ENCODE measurements at places on chromosomes 7 and 10. TPM values are rescaled to one million over a fixed set of nuclear protein-coding genes. Genes with fewer than 3 reads are reported as not detected.

GRM3 gene
- polyA plus RNA-seq, result 0.05 TPM

PTCD1 gene
- 3.0 TPM for polyA plus RNA-seq

PRSS37 gene
- not detected for polyA plus RNA-seq

RAPGEF5 gene
- polyA plus RNA-seq, result 8.7 TPM

GPR15LG gene
- not detected for polyA plus RNA-seq

UCN3 gene
- polyA plus RNA-seq, result not detected

HOXA10 gene
- polyA plus RNA-seq, result not detected

ATOH7 gene
- 0.05 TPM for polyA plus RNA-seq

ASB10 gene
- 14.3 TPM for polyA plus RNA-seq

MYL10 gene
- polyA plus RNA-seq, result not detected

C10orf62 gene
- polyA plus RNA-seq, result 0.20 TPM

LRRC4 gene
- polyA plus RNA-seq, result 4.4 TPM

PNLIPRP2 gene
- polyA plus RNA-seq, result not detected

SNCG gene
- polyA plus RNA-seq, result 30.2 TPM

ZNF775 gene
- 4.5 TPM for polyA plus RNA-seq

THSD7A gene
- 0.34 TPM for polyA plus RNA-seq

NPY gene
- polyA plus RNA-seq, result 1.9 TPM

SPAM1 gene
- polyA plus RNA-seq, result not detected

LIPN gene
- not detected for polyA plus RNA-seq

NKX2-3 gene
- not detected for polyA plus RNA-seq

ZDHHC16 gene
- 23.4 TPM for polyA plus RNA-seq

GPR26 gene
- polyA plus RNA-seq, result not detected

GRID2IP gene
- 0.05 TPM for polyA plus RNA-seq

GNG11 gene
- 43.8 TPM for polyA plus RNA-seq

FGFBP3 gene
- polyA plus RNA-seq, result 0.45 TPM

COL1A2 gene
- polyA plus RNA-seq, result 115 TPM

SUN3 gene
- not detected for polyA plus RNA-seq

TUBB8 gene
- not detected for polyA plus RNA-seq

FAM171A1 gene
- polyA plus RNA-seq, result 9.3 TPM

VSTM4 gene
- 9.9 TPM for polyA plus RNA-seq

AGR3 gene
- polyA plus RNA-seq, result not detected

CABCOCO1 gene
- polyA plus RNA-seq, result 0.09 TPM

H2BK1 gene
- polyA plus RNA-seq, result not detected

HGF gene
- polyA plus RNA-seq, result 1.4 TPM

CNNM1 gene
- 0.20 TPM for polyA plus RNA-seq
